ENCODE measurements at places on chromosomes 3 and 15.

- no peak for DNase-seq
These were observed 94.7 kb downstream of the STAG1 start for GRCh38 chr3:136657526-136657925.

GRCh38 chr3:111315930-111316587, 225.9 kb upstream of the CD96 start:
- DNase-seq = no peak

DNA sequence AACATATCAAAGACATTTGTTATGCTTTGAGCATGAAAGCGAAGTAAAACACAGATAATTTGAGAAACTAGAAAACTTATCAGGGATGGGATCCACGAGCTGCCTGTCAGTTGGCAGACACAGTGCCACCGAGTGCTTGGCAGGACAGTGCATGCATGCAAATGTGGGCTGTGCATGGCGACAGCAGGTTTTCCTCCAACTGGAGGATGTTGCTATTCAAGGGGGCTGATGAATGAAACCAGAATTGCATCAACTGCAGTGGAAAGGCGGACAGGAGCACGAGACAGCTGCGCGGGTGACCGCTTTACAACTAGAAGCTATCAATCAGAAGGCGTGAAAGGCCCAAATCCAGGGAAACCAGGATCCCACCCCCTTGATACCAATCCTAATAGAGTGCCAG, 244.3 kb downstream of the NR2F2 start:
- no peak for DNase-seq

- DNase-seq = no peak
These were observed 172.5 kb downstream of the ABHD5 start for GRCh38 chr3:43862992-43863805.

GRCh38 chr3:9347887-9348286, 15.0 kb upstream of the THUMPD3 start:
- no peak for DNase-seq

DNA sequence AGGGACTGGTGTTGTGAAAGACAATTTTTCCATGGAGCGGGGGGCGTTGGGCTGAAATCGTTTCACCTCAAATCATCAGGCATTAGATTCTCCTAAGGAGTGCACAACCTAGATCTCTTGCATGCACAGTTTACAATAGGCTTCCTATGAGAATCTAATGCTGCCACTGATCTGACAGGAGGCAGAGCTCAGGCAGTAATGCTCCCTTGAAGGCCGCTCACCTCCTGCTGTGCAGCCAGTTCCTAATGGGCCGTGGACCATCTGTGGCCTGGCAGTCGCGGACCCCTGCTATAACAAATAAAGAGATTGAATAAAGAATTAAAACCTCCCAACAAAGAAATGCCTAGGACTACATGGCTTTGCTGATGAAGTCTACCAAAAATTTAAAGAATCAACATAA, 25.3 kb upstream of the ANKRD28 start:
- DNase-seq = no peak

- DNase-seq = peak; percentile 60
These were observed 20.7 kb upstream of the LPP start for GRCh38 chr3:188133219-188133618.

- DNase-seq = no peak
These were observed 473.9 kb upstream of the UBE2E2 start for GRCh38 chr3:22729212-22729611.

DNA sequence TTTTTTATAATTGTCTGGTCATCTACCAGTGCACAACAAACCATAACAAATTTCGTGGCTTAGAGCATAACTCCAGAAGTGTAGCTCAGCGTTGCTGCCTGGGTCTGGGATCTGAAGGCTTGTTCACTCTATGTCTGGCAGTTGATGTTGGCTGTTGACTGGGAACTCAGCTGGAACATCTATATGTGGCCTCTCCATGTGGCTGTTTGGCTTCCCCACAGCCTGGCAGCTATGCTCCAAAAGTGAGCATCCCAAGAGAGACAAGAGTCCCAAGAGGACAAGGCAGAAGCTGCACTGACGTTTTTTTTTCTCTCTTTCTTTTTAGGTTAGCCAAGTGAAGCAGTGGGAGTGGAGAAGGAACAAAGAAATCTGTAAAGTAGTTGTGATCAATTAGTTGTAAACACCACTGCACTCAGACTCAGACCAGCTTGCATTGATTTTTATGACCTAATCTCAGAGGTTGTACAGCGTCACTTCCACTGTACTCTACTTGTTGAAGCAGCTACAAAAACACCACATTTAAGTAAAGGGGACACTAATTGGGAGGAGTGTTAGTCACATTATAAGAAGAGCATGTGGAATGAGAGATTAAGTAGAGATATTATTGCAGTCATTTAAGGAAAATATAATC, 2.5 kb upstream of the GPR176 start:
- no peak for DNase-seq

- no peak for DNase-seq
These were observed 21.3 kb upstream of the LRRC58 start for GRCh38 chr3:120370463-120370862.

DNA sequence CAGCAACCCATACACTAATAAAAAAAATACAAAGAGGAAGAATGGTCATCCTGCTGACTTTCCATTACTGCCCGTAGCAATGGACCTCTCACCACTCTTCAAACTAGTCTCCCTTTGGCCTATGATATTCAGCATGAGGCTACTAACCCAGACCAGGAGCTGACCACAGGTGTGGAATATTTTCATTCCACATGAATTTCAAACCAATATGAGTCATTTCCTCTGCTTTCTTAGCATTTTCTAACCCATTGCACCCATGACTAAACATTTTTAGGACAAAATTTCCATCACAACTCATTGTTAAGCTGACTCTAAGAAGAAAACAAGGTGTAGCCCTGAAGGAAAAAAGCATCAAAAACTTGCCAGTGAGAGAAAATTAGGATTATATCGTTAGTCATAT, 34.0 kb upstream of the ZPLD1 start:
- DNase-seq = peak; percentile 69

DNA sequence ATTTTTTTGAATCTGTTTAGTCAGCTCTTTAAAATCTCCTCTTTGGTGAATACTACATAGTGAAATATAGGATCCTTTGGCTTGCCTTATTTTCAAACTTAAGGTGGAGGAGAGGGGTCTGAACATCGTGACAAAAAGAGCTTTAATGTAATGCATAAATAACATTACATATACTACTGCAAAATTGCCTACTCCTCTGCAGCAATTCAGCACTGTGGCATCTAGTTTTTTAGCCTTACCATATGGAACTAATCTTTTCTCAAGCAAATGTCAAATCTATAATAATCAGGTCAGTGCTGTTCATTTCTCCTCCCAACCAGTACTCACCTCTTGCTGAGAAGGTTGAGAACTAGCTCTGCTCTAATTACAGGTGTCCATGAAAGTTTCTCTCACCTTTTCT, 394.0 kb upstream of the CDIN1 start:
- DNase-seq = no peak

DNA sequence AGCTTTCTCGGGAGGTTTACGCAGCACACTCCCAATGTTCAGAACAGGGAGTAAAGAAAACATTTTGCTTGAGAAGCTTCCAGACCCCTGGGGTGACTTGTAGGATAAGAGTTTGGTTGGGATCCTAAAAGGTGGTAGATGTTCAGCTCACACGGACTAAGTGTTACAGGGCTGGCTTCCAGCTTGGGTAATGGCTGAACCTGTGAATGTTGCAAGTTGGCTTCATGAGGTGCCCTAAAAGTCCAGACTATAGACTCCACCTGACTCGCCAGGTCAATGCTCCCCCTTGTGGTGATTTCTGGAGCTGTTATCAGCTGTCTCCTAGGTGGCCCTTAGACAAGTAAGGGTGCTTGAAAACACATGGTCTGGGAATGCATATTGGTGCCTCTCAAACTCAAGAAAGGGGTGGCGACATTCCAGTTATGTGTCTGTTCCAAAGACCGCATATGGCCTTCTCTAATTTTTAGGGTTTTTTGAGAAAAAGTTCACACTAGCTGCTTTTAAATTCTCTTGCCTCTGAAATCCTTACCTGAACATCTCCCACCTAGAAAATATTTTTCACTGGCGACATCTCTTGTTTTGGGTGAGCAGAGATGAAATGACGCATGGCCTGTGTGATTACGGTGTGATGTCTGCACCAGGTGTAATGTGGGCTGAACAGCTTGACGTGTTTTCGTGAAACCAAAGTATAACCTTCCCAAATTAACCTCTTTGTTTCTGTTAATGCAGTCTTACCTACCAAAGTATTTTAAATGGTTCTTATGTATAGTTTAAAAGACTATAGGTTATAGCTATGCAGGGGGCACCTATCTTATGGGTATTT, 175.7 kb upstream of the KBTBD8 start:
- DNase-seq = peak; percentile 28

GRCh38 chr3:116046350-116046749, 398.9 kb downstream of the LSAMP start:
- no peak for DNase-seq

GRCh38 chr15:60362321-60363086, 35.3 kb downstream of the ANXA2 start:
- DNase-seq = peak; percentile 68

DNA sequence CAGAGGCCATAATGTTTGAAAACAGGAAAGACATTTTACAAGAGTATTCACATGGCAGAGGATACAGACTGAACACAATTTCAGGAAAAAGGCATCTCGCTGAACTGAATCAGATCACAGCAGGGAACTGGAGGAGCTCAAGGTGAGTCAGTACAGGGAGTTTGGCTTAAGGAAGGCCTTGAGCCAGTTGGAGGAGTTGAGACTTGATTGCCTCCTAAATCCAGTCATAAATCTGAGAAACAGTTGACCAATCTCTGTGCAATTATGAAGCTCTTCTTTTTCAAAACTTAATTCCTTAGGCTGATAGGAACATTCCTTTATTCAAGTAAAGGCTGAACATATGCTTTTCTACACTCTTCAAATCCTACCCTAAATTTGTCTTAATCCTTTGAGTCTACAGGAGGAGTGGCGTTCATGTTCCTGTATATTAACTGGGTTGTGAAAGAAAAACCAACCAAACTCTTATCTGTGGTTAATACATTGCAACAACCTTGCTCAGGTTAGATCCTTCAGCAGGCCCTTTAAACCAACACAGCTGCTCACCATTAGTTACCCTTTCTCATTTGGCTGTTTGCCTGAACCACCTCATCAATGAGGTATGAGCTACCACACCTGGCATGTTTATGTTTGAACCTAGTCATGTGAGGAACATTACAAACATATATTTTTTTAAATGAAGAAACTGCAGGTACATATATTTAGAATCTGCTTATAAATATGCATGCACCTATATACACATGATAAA, 404.1 kb upstream of the ATP11B start:
- peak; percentile 24 for DNase-seq

DNA sequence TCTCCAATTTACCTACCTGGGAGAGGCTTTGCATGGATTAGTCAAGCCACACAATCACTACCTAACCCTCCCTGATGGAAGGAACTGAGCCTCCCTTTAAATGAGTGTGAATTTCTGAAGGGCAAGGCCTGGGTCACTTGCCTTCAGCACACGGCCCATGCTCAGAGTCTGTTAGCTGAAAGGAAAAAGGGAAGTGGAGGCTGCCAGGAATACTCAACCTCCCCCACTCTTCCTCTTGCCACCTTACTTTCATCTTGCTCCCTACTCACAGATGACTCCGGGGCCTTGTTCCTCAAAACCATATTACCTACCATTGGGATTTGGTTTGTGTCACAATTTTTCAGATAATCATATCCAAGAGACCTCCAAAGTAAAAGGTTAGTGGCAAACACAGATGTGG, 220.0 kb downstream of the ABHD5 start:
- DNase-seq = no peak

- no peak for DNase-seq
These were observed 117.9 kb downstream of the TLE3 start for GRCh38 chr15:69979783-69980182.

DNA sequence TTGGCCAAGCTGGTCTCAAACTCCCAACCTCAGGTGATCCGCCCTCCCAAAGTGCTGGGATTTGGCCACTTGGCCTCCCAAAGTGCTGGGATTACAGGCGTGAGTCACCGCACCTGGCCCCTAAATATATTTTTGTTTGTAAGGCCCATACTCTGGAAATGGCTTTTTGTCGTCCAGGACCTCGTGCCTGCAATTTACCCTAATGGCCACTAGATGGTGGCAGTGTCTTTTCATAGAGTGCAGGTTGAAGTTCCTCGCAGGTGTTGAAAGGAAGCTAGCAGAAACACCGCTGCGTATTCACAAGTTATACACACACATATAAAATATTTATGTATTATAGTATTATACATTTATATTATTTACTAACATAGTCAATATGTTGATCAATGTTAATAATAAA, 97.2 kb downstream of the LRTM1 start:
- DNase-seq = peak; percentile 22

DNA sequence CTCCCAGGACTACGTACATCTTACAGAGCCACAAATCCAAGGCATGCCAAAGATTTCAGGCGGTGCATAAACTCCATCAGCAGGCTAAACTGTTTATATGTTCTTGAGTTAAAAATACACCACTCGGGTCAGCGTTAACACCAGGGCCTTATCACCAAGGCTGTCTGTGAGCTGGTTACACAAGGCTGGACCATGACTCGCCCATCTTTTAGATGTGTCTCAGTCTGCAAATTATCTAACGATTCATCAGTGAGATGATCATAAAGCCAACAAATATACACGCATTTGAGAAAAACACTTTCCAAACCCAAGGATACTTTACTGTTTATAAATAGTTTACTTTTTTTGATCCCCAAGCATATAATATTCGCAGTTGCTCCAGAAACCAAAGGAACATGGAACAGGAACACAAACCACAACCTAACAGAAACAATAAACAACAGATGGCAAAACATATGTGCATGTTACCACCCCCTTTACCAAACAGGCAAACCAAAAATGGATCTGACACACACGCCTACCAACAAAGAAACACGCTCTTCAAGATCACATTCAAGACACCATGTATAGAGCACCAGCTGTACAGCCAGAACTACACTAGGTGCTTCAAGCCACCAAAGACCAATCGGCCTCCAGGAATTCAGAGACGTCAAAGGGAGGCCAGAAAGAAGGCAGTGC, 15.4 kb downstream of the LRIG1 start:
- DNase-seq = no peak

- DNase-seq = peak; percentile 24
These were observed 21.6 kb upstream of the RASA2 start for GRCh38 chr3:141465221-141465620.

GRCh38 chr3:120353463-120353862, 4.3 kb upstream of the LRRC58 start:
- DNase-seq = no peak

DNA sequence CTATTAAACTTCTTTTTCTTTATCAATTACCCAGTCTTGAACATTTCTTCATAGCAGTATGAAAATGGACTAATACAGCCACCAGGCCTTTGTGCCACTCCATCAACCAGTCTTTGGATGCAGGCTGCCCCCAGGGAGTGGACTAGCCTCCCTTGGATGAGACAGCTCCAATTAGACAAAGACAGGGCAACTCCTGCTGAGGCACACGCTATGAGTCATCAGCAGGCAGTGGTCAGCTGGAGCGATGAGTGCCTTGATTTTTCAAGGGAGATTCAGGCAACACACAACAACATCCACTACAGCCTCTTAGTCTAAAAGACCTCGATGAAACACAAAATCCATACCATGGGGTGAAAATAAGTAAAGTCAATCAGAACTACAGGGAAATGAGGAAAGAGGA, 160.1 kb downstream of the ARRDC4 start:
- DNase-seq = peak; percentile 45
